ENCODE measurements at places on chromosomes 11 and 22. TPM values are rescaled to one million over a fixed set of nuclear protein-coding genes. Genes with fewer than 3 reads are reported as not detected.

GRCh38 chr22:23708270-23708669 lies 17.5 kb downstream of the RGL4 start:
- DNase-seq, result no peak

DNA sequence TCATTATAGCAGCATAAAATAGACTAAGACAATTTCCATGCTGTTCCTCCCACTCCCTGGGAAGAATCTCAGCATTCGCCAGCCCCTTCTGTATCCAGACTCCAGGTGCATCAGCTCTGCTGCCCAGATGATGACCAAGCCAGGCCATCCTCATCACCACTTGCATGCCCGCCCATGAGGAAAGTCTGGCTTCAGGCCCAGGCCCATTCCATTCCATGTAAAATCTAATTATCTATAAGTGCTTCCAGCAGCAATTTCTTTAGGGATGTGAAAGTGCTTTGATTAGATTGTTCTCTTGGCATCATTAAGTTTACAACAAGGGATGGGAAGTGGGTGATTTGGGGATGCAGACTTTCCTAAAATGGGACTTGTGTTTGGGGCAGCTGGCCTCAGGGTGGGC lies 100.3 kb downstream of the INSC start:
- no peak for DNase-seq

DNA sequence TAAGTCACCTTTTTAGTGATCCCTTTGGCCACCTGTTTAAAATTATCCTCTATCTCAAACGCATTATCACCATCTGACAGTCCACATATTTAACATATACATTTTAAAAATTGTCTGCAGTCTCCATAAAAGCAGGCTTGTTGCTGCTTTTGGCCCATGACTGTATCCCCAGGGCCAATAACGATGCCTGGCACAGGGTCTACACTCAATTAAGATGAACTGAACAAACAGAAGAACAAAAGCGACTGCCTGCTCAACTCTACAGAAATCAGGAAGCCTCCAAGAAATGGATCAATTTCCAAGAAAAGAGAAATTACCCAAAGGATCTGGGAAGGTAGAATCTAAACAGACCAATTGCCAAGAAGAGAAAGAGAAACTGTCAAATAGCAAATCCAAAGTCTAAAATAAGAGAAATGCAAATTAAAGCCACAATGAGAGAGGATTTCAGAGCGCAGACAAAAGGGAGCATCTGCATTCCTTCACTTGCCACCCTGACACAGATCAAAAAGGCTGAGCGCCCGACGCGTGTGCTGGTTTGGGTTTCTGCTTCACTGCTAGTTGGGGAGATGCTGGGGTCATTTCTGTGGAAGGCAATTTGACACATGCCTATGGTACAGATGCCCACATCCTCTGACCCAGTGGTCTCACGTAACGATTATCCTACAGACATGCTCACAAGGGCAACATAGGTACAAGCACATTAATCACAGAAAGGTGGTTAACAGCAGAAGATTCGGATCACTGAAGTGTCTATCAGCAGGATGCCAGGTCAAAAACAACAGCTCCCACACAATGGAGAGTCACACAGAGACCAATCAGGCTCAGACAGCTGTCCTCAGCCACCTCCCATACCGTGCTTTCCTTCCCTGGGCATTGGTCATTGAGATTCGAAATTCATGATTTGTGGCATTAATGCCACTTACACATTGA lies 55.9 kb downstream of the SHISAL1 start:
- no peak for DNase-seq

The TEAD1 gene
- total RNA-seq, result 144 TPM

The MMP12 gene
- total RNA-seq, result not detected

GRCh38 chr11:14611939-14612338 lies 31.7 kb upstream of the PDE3B start:
- no peak for DNase-seq

DNA sequence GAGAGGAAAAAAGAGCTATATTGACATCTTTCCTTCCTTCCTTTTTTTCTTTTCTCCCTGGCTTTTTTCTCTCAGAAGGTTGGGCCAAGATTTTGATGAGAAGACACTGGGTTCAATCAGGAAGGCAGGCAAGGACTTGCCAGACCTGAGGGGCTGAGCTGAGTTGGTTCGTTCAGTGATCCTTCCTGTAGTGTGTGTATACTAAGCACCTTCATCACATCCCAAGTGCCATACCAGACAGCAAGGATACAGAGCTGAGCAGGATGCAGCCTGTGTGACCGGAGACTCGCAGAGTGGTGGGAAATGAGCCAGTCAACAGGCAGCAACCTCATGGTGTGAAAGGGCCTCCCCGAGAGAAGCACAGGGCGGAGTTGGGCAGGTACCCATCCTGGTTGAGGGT lies 95.5 kb downstream of the SPON1 start:
- no peak for DNase-seq

The TRIM49B gene
- total RNA-seq, result not detected

GRCh38 chr22:46829117-46829891 lies 66.9 kb downstream of the TBC1D22A start:
- DNase-seq, result peak; percentile 21

- no peak for DNase-seq
Observed at GRCh38 chr11:118618991-118619375, 11.6 kb downstream of the PHLDB1 start.

The PICK1 gene
- 41.1 TPM for total RNA-seq

GRCh38 chr11:19844012-19844411 lies 131.4 kb downstream of the NAV2 start:
- DNase-seq, result no peak

DNA sequence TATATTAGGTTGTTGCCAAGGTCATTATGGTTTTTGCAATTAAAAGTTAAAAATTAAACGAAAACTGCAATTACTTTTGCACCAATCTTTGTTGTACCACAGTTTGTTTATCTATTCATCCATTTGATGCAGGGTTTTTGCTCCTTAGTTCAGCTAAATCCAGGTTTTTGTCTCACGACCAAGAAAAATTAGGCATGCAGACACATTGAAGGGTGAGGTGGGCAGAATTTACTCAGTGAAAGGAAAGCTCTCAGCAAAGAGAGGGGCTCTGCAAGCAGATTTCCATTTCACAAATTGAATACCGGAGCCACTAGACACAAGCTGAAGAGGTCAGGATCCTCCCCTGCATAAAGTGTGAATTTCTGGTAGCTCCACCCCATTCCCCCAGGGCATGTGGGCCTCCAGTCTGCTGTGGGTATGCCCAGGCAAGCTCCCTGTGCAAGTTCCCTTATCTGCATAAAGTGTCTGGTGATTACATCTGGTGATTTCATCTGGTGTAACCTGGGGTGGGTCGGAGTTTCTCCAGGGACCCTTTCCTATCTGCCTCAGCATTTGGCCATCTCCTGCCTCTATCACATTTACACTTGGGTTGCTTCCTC lies 33.3 kb downstream of the APOL6 start:
- no peak for DNase-seq

The NPAS4 gene
- not detected for total RNA-seq

DNA sequence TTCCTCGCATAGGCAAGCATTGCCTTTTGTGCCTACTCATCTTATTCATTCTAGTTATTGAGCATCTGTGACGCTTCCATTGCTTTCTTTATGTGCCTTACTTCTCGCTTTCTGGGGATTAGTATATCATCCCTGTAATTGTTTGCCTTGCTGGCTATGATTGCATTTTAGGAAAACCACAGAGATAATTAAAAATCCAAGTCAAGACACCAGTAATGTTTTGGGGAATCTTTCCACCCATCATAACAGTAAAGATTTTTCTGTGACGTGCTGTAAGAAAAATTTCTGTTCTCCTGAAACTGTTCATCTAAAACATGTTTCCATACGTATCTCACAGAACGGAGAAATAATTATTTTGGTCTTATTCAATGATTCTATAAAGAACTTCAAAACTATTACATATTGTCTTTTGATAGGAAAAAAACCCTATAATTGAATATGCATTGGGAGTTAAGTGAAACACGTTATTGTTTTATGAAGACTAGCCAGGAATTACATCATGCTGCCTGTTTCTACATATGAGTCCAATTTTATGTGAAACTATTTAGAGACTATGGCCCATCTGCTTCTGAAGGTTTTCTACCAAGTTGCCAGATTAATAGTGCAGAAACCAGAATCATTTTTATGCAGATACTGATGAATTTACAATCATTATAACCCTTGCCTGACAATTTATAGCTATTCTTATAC lies 133.7 kb upstream of the FIBIN start:
- no peak for DNase-seq

DNA sequence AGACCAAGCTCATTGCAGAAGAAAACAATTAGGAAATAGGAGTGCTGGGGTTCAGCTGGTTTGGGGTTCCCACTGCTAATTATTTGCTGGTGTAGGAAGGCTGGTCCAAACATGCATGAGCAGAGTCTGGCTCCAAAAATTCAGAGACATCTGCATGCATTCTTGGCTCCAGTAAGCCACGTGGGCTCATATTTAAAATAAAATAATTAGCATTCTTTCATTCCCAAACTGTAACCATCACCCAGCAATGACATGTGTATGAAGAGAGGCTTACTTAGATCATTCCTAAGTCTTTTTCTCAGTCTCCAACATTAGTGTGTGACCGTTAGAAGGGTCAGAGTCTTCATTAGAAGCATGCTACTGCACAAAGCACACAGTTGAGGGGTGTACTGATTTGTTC lies 58.4 kb downstream of the EFCAB6 start:
- DNase-seq, result no peak

GRCh38 chr11:124041254-124041653 lies at the start of gene OR10G7:
Gene OR10G7 (minus strand): TSS chr11:124041325. CDS start chr11:124039001, 2,324 bp downstream.
- DNase-seq, result no peak

The MRGPRX3 gene
- not detected for total RNA-seq

GRCh38 chr11:45812581-45813548 lies 7.9 kb downstream of the SLC35C1 start:
- DNase-seq, result no peak

Measured in Caco-2 (cell line).